ENCODE measurements at places on chromosomes 4 and X. TPM values are rescaled to one million over a fixed set of nuclear protein-coding genes. Genes with fewer than 3 reads are reported as not detected.

BRS3 gene
- total RNA-seq = not detected

IQSEC2 gene
- 38.2 TPM for total RNA-seq

RPL34 gene
- total RNA-seq = 883 TPM

TENM3 gene
- 1.7 TPM for total RNA-seq
